ENCODE measurements at places on chromosomes 5 and 9. TPM values are rescaled to one million over a fixed set of nuclear protein-coding genes. Genes with fewer than 3 reads are reported as not detected.

Gene GPR150
- total RNA-seq, result 0.05 TPM

Gene LECT2
- not detected for total RNA-seq

Gene ADAMTSL1
- 6.0 TPM for total RNA-seq

Gene TRIM14
- 1.5 TPM for total RNA-seq

Gene ADAMTS2
- 0.42 TPM for total RNA-seq

Gene SHISAL2B
- not detected for total RNA-seq

GRCh38 chr9:129880654-129881546 is 45.6 kb downstream of the USP20 start:
- DNase-seq, result no peak

DNA sequence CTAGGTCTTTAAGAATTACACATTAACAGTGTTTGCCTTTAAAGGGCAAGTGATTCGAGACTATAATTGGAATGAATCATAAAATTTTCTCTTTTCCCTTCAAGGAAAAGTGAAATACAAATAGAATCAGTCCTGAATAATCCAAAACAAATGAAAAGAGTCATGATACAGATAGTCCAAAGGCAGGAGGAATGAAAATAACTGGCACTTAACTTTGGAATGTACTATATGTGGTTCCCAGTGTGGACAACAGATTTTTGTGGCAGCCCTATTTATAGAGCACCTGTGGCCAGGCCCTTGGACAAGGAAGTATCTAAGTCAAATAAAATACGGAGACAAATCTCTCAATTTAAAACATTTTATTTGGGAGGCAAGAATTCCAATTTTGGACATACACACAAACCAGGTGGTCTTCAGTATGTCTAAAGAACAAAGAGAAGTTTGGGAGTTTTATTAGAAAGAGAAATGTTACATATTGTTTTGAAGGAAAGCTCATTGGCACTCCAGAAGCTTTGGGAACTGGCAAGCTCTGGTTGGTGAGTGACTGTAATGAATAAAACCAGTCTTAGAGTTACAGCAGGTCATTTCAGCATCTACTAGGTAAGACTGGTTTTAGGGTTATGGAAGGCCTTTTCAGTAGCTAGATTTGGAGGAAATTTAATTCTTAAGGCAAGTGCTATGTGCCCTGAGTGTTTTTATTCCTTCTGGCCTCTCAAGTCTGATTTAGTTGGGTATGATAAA is 116.0 kb upstream of the PAM start:
- DNase-seq, result no peak

DNA sequence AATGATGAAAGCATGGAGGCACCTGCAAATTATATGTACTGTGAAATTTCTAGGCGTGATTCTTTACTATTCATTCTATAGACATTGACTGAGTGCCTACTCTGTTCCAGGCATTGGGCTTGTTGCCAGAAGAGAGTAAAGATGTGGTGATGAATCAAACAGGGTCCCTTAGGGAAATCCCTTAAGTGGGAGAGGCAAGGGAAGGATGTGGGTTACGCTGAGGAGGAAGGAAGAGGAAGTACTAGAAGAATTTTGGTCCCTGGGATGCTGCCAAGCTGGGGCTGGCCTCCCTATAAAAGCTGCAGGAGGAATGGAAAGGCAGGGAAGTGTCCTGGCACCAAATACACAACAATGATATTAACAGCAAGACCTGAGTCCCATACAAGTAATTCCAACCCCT is 76.7 kb upstream of the SPOCK1 start:
- DNase-seq, result peak; percentile 49

- DNase-seq, result no peak
Observed at GRCh38 chr9:136806631-136807201, 1.0 kb upstream of the RABL6 start.

DNA sequence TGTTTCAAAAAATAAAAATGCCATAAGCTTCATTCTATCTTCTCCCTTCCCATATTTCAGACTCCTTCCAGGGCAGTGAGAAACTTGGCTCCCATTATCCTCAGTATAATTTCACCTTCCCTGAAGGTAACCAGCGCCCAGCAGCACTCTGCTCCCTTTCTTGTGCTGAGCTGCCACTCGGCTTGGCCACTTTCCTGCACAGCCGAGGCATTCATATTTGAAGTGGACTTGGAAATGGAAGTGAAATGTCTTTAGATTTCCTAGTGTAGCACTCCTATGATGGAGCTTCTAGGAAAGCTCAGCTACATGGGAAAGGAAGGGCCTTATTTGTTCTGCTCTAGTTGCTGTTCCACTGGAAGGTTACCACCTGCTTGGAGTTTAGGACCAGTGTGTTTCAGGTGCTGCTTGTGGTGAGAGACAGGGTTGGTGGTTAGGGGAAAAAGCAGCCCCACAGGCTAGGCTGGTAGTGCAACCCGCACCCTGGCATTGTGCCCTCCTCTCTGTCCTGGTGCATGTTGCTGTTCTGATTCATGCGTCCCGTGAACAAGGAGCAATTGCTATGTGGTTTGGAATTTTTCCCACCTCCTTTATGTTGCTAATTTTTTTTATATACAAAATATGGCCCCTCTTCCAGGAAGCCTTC is 53.8 kb downstream of the RAD23B start:
- DNase-seq, result no peak

- no peak for DNase-seq
Observed at GRCh38 chr9:74983709-74984108, 31.0 kb upstream of the C9orf40 start.

- DNase-seq, result no peak
Observed at GRCh38 chr5:150658121-150658520, 2.9 kb upstream of the MYOZ3 start.

- DNase-seq, result peak; percentile 34
Observed at GRCh38 chr5:142484821-142485387, 160.1 kb upstream of the SPRY4 start.

GRCh38 chr9:98584059-98584458 is 124.7 kb downstream of the GABBR2 start:
- DNase-seq, result peak; percentile 34

DNA sequence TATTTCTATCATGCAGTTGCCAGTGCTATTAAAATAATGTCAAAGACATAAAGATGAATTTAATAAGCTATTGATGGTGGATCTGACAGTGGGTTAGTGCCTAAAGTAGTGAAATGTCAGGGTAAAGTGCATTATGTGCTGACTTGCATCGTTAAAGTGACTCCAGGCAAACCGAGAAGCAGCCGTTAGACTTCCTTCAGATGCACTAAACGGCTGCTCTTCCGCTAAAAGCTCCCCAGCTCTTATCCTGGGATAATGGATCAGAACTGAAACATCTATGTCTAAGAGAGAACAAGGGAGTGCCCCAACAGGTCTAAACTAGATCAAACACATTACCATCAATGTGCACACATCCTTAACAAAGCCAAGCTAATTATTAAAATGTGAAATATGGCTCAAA is 468.2 kb downstream of the NTRK2 start:
- no peak for DNase-seq

GRCh38 chr9:126173401-126173800 is 153.2 kb upstream of the MVB12B start:
- no peak for DNase-seq

DNA sequence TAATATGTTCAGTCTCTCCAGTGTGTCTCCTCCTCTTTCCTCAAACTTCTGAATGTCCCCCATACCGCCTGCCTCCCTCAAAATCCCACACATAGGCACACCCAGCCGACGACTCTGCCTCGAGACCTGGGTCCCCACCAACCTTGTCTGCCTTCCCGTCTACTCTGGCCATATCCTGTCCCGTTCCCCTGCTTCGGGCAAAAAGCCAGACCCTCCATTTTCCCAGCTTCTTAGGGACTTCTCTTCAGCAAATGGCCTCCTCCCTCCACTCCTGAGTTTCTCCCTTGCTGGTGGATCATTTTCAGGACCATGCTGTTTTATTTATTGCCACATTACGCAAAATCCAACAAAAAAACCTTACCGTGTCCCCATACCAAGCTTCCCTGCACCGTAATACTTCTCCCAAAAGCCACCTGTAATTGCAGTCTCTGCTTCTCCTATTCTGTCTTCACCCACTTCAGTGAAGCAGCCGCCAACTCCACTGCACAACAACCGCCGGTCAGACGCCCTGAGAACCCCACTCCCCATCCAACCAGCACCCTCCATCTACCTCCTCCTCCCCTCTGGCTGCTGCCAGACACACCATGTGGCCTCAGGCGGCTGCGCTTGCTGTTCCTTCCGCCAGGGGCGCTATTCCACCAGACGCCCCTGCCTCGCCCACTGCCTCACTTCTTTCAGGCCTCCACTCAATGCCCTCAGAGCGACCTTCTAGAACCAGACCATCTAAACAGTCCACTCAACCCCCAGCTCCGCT is 117.0 kb downstream of the TRPM6 start:
- peak; percentile 25 for DNase-seq

GRCh38 chr9:136554870-136555269 is 9.0 kb upstream of the NOTCH1 start:
- no peak for DNase-seq

DNA sequence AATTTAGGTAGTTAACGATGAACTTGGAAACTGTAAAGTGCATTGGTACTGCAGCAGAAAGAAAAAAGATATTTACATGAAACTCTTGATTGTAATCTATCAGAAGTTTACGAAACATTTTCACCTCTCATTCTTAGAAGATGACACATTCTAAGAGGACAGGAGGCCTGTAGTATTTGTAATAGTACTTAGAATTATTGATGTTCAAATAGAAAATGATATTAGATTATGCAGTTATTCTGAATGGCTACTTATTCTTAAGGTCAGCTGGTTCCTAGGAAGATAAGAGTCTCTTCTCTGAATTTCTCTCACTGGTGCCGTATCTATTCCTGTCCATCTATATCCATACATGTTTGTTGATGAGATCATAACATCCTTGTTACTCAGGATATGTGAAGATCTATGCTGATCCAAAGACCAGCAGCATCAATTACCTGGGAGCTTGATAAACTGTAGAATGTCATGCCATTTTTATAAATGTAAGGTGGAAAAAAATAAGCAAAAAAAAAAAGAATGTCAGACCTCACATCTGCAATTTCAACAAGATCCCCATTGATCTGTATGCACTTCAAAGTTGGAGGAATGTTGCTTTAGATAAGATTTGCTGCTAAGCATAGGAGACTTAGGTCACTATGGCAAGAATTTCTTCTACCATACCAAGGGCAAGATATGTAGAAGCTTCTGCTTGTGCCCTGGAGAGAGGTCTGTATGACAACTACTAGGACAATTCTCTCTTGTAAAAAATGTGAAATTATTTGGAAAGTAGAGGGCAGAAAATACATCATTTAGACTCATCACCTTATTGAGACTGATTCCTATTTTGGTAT is 42.4 kb upstream of the RICTOR start:
- no peak for DNase-seq

GRCh38 chr9:17752021-17752420 is 173.2 kb downstream of the SH3GL2 start:
- no peak for DNase-seq

- no peak for DNase-seq
Observed at GRCh38 chr5:109723606-109724005, 33.9 kb downstream of the MAN2A1 start.

- peak; percentile 70 for DNase-seq
Observed at GRCh38 chr5:78008356-78008967, 232.3 kb upstream of the TBCA start.

DNA sequence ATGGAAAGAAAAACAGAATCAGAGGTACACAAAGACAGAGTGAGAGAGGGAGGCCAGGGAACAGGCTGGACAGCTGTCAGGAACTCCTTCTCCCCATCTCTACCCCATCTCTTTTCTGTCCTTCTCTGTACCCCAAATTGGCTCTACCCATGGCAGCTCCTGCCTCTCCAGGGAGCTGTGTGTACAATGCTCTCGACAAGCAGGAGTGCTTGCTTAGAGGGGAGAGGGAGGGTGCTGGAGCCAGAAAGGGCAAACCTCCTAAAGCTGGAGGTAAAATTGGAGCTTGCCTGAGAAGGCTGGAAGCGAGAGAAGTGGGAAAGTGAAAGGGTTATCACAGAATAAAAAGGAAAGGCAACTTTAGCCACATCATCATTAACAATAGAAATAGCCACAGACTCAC is 6.4 kb downstream of the TPM2 start:
- DNase-seq, result no peak

DNA sequence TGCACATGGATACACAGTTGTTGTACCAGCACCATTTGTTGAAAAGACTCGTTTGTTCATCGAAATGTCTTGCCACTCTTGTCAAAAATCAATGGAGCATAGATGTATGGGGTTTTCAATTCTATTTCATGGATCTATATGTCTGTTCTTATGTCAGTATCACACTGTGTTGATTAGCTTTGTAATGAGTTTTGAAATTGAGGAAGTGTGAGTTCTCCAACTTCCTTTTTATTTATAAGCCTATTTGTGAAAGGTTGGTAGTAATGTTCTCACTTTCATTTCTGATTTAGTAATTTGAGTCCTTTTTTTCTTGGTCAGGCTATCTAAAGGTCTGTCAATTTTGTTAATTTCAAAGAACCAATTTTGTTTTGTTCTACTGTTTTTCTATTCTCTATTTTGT is 26.1 kb downstream of the ZNF510 start:
- no peak for DNase-seq

GRCh38 chr5:147949711-147950573 is 43.6 kb upstream of the C5orf46 start:
- peak; percentile 69 for DNase-seq

- no peak for DNase-seq
Observed at GRCh38 chr5:21765406-21765805, 1087.7 kb downstream of the CDH12 start.

DNA sequence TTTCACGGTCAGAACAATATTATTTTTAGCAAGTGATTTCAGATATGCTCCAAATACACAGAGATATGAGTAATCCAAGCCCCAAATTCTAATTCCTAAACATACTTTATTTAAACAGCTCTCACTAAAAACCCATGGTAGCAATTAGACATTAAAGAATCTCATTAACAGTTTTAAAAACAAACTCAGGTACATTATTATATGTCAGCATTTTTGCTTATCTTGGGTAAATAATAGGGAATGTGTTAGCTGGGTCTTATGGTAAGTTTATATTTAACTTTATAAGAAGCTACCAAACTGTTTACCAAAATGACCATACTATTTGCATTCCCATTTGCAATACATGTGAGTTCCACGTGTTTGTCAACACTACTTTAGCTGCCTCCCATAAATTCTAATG is 511.1 kb downstream of the HTR1A start:
- no peak for DNase-seq

- no peak for DNase-seq
Observed at GRCh38 chr5:116953251-116953930, 378.8 kb upstream of the SEMA6A start.

DNA sequence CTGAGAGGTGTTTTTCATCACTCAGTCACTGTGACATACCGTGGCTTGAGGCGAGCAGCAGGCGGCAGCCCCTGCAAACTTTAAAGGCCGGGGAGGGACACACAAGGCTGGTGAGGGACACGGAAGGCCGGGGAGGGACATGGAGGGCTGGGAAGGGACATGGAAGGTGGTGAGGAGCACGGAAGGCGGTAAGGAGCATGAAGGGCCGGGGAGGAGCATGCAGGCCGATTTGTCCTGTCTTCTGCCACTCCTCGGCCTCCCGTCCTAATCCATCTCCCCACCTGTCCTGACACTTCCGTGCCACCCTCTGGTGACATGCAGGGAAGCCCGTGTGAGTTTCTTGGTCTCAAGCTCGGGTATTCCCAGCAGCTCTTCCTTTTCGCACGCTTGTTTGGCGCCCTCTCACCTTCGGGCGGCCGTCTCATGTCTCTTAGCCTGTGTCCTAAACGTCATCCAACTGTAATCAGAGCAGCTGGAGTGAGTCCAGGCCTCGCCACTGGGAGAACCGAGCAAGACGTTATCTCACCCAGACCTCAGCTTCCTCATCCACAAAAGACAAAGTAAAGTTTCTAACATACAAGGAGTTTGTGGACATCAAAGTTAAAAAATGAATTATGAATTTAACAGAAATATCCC is 126.5 kb downstream of the MRPL36 start:
- DNase-seq, result peak; percentile 10

- DNase-seq, result no peak
Observed at GRCh38 chr5:80568251-80568650, 1.8 kb downstream of the ANKRD34B start.

GRCh38 chr9:81465468-81466011 is 223.8 kb downstream of the TLE1 start:
- peak; percentile 7 for DNase-seq
